Vagina (tissue), 2 donors: ENCODE measurements at places on chromosomes 5 and 9. TPM values are rescaled to one million over a fixed set of nuclear protein-coding genes. Genes with fewer than 3 reads are reported as not detected.

IFNA21 gene
- total RNA-seq: not detected

- no peak overlapping the region for H3K4me3 ChIP-seq
- H3K27me3 ChIP-seq: no peaks in the 10 kb centered on the region
- H3K4me1 ChIP-seq: peaks cover 16% of the 10 kb centered on the region
- DNase-seq: no peak
- no peaks in the 10 kb centered on the region for H3K36me3 ChIP-seq
- H3K27ac ChIP-seq: no peak overlapping the region
Observed at GRCh38 chr9:3827175-3827574, 301.4 kb upstream of the RFX3 start.

DNA sequence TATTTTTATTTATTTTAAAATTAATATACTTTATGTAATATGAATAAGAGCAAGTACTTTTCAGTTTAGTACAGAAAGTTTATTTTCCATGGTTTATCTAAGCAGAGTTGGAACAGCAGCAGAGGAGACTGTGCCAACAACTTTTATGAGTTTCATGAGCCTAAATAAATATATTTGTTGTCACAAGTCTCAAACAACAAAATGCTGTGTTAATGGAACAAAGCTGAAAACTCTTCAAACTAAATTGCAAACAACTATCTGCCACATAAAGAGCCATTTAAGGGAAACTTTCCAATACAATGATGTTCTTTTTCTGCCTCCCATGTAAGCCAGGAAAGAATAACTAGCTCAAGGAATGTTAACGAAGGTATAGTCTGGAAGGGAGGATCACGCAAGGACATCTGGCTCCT is 96.1 kb downstream of the FBN2 start:
- H3K27me3 ChIP-seq: no peaks in the 10 kb centered on the region
- no peak overlapping the region for H3K27ac ChIP-seq
- no peaks in the 10 kb centered on the region for H3K36me3 ChIP-seq

SLC34A1 gene
- total RNA-seq: not detected

KCNT1 gene
- total RNA-seq: not detected

CHSY3 gene
- 3.9 TPM for total RNA-seq

GRCh38 chr9:8382266-8382665 is 582.7 kb upstream of the DMAC1 start:
- no peak for DNase-seq
- no peaks in the 10 kb centered on the region for H3K36me3 ChIP-seq
- H3K27ac ChIP-seq: no peak overlapping the region
- H3K4me3 ChIP-seq: no peak overlapping the region
- H3K4me1 ChIP-seq: no peaks in the 10 kb centered on the region

DNA sequence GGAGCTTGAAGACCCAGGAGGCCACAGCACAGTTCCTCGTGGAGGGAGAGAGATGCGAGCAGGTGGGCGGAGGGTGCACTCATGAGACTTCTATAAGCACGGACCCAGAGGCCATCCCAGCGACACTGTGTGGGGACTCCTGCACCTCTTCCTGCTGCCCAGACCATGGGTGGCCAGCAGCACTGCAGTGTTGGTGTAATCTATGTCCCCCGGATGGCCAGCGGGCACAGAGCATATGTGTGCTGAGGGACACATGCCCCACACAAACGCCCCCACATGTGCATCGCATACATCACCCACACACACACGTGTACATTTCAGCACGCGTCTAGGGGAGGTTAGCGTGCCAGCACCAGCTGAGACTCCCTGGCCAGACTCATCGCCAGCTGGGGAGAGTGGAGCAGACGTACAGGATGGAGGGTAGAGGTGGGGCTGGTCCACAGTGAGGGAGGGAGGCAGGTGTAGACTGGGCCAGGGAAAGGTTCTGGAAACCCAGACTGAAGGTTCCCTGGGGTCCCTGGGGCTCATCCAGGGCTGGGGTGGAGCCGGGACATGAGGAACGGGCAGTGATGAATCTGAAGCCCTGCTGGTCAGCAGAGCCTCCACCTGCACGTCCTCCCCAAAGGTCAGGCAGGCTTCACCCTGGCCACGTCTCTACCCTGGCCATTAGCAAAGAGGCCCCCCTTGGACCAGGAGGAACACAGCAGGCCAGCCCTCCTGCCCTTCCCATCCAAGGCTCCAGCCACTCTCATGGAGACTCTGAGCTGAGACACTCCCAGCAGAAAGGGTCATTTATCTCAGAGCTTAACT is 27.6 kb downstream of the ADAMTS2 start:
- H3K4me1 ChIP-seq: peaks cover 49% of the 10 kb centered on the region
- H3K27ac ChIP-seq: peak overlapping the region; percentile 18
- H3K27me3 ChIP-seq: no peaks in the 10 kb centered on the region

ADAMTS16 gene
- 0.49 TPM for total RNA-seq

DNA sequence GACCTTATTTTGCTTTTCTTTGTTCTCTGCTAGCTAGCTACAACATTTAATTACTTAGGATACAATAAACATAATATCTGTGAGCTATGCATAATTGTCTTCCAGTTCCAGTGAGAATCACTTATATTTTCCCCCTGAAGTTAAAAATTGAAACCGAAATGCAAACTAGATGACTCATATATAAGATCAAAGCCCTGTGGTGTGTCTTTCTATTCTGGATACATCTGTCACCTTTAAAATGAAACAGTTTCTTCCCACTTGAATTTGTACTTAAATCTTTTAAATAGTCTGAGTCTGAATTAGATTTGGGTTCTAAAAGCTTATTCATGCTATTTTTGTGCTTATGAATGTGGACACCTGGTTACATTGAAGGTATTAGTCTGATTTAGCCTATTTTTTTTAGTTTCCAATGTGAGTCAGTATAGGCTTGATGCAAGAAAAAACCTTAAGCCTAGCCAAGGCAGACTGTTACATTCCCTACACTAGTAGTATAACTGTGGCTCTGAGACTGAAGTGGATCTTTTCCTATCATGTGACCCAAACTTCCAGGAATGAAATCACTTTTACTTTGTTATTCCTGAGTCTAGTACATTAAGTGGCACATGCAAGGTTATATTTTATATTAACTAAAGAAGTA is 703.5 kb upstream of the RGMB start:
- no peak for DNase-seq
- H3K36me3 ChIP-seq: no peaks in the 10 kb centered on the region
- no peak overlapping the region for H3K4me3 ChIP-seq
- H3K27me3 ChIP-seq: no peaks in the 10 kb centered on the region

DNA sequence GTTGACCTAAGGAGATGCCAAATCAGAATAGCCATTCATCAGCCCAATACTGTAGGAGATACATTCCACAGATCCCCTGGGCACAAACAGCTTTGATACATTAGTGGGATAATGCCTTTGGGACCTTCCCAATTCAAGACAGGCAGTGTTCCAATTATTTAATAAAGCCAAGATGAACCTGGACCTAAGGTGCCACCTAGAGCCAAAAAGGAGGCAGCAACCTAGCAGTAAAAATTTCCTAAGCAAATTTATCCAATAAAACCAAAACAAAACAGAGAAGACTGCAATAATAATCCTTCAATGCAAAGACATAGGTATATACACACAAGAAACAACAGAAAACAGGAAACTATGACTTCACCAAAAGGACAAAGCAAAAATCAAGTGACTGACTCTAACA is 253.0 kb downstream of the HINT1 start:
- no peak overlapping the region for H3K4me3 ChIP-seq
- H3K27ac ChIP-seq: no peak overlapping the region
- no peaks in the 10 kb centered on the region for H3K36me3 ChIP-seq
- no peaks in the 10 kb centered on the region for H3K27me3 ChIP-seq
- no peak for DNase-seq

- no peaks in the 10 kb centered on the region for H3K27me3 ChIP-seq
- no peak for DNase-seq
- H3K27ac ChIP-seq: no peak overlapping the region
- H3K4me3 ChIP-seq: no peak overlapping the region
Observed at GRCh38 chr9:69265891-69266290, 59.1 kb upstream of the ENTREP1 start.
